ENCODE measurements at places on chromosomes 6 and 20.

DNA sequence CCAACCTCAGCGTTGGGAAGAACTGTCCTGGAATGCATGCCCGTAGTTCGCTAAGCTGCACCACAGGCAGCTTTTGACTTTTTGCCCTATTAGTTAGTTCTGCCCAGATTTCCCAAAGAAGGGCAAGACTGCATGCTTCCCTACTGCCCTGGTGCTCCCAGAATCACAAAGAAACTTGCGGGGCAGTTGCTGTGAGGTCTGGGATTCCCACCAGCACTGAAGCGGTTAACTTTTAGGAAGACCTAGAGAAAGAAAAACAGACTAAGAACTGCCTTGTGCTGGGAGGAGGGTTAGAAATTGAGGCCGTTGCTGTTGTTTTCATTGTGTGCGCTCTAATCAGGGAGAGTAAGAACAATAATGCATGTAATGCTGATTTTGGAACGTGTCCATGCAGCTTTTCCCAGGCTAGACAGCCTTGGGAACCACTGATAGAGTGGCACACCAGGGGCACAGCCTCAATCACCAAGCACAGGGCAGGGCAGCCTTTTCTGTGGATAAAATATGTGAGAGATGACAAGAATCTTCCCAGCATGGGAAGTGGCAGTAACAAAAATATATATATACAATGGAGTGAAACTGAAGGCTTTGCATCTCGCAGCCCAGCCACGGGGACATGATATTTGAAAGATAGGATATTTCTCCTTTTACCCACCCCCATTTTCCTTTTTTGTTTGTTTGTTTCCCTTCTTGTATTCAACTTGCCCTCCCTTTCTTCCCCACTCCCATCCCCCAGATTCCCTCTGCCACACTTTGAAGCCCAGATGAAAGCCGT is 137.7 kb upstream of the HEY2 start:
- no peak for DNase-seq

- no peak for DNase-seq
Measured at GRCh38 chr6:7391151-7391550, 1.5 kb downstream of the RIOK1 start.

DNA sequence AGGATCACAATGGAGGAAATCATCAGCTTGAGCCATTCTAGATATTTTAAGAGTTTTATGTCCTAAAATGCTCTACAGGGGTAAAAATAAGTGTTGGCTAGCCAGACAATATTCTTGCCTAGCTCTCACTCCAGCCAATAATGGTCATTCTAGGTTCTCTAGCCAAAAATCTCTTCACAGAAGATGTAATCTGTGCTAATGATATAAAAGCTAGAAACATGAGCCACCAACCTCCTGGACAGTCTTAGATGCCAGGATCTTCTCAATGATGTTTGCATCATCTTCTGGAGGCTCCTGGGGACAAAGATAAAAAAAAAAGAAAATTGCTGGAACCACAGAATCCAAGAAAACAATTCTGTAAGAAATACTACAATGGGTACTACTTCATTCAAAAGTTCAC is 119.1 kb downstream of the CHD6 start:
- DNase-seq = no peak

GRCh38 chr6:151807513-151808370 is at the start of gene ESR1:
ESR1 (plus strand) TSS chr6:151807682; CDS start chr6:151807913, 231 bp downstream.
- DNase-seq = no peak

- DNase-seq = no peak
Measured at GRCh38 chr20:52410731-52411234, 219.2 kb upstream of the ZFP64 start.

DNA sequence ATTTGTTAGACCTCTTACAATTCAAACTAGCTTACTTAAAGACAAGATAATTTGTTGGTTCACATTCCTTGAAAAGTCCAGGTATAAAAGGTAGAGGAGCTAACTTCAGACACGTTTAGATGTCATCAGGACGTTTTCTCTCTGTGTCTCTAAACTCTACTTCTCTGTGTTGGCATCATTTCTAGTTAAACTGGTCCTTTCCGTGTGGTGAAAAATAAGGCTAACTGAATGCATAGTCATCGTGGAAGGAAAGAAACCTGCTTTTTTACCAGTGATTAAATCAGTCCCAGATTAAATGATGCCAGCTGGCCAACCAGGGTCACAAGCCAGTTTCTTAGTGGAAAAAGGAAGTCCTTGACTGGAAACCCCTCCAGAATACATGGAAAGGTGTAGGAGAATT is 168.4 kb upstream of the AHI1 start:
- DNase-seq = no peak

DNA sequence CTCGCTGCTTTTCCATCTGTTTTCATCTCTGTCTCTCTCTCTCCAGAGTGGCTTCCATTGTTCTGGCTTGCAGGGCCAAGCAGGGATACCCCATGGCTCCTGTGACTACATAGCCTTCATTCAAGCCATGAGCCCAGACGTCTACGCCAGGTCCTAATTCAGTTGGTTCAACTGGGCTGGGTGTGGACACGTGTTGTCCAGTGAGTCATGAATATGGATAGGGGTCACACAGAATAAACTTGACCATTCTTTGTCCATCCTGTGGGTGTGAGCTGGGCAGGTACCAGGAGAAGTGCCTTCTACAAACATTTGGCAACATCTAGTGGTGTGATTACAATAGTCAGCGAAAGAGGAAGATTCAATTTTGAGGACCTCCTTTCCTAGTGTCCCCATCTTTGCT is 96.9 kb upstream of the ARMC2 start:
- DNase-seq = no peak
